ENCODE measurements at places on chromosomes 12 and 14.

DNA sequence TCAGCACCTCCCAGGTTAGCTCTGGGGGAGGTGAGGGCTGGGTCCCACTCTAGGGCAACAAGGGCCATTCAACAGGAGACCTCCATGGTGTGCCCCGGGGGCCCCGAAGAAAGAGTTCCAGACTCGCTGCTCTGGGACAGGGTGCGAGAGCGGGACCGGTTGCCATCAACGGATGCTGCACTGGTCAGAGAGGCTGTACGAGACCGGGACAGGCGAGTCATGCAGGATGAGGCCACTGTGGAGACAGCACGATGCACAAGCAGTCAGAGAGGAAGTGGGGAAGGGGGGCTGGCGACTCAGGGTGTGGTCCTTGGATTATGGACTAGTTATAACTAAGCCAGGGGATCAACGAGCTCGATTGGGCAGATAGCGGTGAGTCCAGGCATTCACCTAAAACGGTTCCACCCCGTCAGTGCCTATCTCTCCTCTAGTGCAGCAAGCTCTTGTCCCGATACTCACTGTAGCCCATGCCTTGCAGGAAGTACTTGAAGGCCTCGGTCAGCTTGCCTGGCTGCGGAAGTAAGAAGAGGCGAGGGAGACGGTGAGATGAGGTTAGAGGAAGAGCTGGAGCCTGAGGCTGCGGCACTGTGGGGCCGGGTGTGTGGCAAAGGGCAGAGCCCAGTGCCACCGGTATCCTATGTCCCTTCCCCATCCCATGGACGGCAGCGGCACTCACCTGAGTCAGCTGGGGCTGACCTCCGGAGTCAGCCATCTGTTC is 7.2 kb downstream of the NDRG2 start:
- DNase-seq: no peak

GRCh38 chr14:88454886-88455285 is 69.4 kb downstream of the SPATA7 start:
- DNase-seq: no peak

- no peak for DNase-seq
Observed at GRCh38 chr12:49345051-49345824, 1.4 kb upstream of the DNAJC22 start.

DNA sequence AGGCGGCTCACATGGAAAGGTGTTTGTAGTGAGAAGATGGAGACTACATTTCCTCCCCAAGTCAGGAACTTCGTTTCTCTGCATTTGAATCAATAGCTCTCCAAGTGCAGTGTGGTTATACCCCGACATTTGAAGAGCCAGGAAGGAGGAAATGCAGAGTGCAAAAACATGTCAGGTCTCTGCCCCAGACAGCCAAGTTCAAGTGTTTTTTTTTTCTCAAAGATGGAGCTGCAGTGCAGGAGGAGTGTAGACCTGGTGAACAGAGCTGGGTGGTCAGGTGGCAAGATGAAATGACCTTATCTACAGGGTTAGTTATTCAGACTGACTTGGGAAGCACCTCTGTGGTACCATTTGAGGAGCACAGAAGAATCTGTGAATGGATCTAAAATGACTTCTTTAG is 21.3 kb downstream of the MLXIP start:
- no peak for DNase-seq

- no peak for DNase-seq
Observed at GRCh38 chr12:104280717-104281458, 22.7 kb upstream of the EID3 start.

DNA sequence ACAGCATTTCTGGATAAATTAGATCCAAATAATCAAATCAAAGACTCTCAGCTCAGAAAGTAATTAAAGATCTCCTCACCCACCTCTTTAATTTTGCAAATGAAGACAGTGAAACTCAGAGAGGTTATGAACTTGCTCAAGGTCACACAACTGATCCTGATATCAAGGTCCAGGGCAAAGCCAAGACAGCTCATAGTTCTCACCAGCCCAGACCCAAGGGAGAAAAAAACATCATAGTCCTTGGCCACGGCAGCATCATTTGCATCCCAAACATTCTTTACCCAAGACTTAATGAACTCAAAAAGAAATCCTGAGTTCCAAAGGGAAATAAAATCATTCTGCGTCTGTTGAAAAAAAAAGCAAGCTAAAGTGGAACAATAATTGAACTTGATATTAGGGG is 112.1 kb downstream of the DAD1 start:
- DNase-seq: no peak

- no peak for DNase-seq
Observed at GRCh38 chr14:69298131-69299071, 38.4 kb downstream of the GALNT16 start.

DNA sequence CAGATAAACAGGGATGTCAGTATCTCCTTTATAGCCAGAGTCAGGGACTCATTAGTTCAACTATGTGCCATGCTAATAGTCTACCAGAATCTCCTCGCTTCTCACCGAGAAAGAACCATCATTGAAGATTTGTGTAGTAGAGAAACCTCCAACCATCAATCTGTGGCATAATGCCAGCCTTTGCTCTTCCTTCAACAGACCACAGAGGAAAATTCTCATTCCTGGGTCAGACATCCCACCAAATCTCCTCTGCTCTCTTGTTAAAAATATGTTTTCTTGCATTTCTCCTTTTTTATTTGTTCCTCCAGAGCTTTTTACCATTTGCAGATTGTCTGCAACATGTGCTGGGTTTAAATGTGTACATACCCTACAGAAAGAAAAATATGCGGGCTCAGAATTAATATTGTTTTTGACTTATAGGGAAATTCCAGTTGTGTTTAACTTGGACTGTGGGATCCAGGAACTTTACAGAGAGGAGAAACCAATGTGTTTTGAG is 64.9 kb downstream of the LLPH start:
- no peak for DNase-seq

GRCh38 chr14:69726761-69727511 is 40.0 kb upstream of the SRSF5 start:
- no peak for DNase-seq

DNA sequence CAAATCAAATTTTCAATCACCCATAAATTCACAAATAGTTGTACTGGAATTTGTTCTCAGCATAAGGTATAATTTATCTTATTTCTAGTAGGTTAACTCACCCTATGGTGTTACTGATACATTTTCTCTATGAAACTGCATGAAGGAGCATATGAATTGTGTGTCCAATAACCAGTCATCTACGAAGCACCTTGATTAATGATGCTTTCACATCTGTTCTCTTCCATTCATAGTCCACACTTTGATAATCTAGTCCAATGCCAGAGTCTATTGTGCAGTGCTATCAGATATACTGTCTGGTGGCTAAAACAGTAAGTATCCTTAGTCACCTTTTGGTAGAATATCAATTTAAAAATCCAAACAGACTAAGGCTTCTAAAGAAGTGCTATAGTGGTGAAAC is 876.0 kb downstream of the RPS29 start:
- DNase-seq: no peak

GRCh38 chr14:92759679-92760523 is 11.5 kb upstream of the LGMN start:
- no peak for DNase-seq

DNA sequence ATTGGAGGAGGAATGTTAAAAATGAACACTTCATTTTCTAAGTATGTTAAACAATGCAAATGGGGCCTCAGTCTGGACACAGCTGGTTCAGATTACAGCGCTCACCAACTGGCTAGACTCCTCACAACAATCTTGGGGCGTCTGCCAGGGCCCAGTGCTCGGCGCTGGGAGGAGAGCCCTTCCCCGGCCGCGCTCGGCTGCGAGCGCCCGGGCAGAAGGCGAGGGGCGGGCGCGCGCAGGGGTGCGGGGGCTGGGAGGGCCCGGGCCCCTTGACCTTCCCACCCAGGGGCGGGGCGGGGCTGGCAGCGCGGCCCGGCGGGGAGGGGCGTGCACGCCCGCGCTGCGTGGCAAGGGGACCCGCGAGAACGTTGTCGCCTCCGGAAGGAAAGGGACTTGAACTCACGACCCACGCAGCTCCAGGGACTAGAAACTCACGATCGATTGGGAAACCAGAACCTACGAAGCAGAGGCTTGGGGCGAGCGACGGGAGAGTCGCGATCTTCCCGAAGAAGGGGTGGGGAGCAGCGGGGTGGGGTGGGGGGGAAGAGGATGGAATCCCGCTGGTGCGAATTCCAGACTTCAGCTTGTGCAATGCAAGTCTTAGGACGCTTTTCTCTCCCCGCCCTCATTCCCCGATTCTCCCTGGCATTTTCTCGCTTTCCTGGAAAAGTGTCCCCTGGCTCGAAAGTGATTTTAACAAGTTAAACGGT is at the start of gene FBLN5:
TSS of gene FBLN5 (minus strand) at position 220 of the 710 bp plus-strand sequence. CDS start 465 bp downstream, outside the sequence.
- peak; percentile 18 for DNase-seq

DNA sequence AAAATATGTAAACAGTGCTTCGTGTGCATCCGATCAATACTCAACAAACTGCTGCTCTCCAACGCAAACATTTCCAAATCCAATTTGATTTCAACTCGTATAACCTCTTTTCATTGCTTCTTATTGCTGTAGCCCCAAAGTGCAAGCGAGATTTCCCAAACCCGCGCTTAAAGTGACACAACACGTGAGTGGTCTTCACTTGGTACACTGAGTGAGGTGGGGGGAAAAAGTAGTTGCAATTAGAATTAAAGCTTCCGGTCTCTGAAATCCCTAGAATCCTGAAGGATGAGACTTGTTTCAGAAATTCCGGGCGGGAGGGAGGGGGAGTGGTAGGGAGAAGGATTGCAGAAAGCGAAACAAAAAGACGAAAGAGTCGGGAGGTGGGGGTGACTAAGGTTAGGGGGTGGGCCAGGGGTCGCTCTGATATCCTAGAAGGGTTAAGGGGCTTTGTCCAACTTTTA is 387.5 kb downstream of the BCAT1 start:
- DNase-seq: no peak

- DNase-seq: no peak
Observed at GRCh38 chr12:120813588-120814153, 88.0 kb downstream of the ACADS start.

DNA sequence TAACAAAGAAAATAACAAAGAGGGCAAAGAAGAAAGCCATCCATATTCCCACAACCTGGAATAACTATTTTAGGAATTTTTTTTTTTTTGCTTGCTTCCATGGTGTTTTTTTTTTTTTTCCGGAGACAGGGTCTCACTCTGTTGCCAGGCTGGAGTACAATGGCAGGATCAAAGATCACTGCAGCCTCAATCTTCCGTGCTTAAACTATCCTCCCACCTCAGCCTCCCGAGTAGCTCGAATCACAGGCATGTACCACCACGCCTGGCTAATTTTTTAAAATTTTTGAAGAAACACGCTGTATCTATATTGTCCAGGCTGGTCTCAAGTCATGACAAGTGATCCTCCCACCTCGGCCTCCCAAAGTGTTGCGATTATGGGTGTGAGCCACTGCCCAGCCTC is 20.2 kb upstream of the ARID4A start:
- no peak for DNase-seq

GRCh38 chr14:71647086-71647784 is 285.0 kb upstream of the RGS6 start:
- no peak for DNase-seq

- no peak for DNase-seq
Observed at GRCh38 chr14:96164861-96165490, 39.7 kb upstream of the BDKRB2 start.

- DNase-seq: no peak
Observed at GRCh38 chr12:102509123-102509626, 28.8 kb upstream of the IGF1 start.

DNA sequence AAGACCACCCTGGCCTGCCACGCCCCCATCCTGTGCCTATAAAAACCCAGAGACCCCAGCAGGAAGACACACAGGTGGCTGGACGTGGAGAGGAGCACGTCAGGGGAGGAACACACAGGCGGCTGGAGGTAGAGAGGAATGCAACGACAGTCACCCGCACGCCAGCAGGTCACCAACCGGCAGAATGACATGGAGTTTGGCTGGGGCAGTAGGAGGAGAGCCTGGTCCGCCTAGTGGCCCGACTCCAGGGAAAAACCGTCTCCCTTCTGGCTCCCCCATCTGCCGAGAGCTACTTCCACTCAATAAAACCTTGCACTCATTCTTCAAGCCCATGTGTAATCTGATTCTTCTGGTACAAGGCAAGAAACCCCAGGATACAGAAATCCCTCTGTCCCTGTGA is 62.7 kb upstream of the KCNH3 start:
- DNase-seq: no peak

GRCh38 chr12:104570174-104570907 is 113.6 kb downstream of the CHST11 start:
- no peak for DNase-seq

- no peak for DNase-seq
Observed at GRCh38 chr12:52200781-52201450, 9.1 kb upstream of the KRT80 start.

- no peak for DNase-seq
Observed at GRCh38 chr14:104864267-104865080, 594 bp upstream of the CEP170B start.

GRCh38 chr14:51006781-51007211 is 62.5 kb upstream of the PYGL start:
- peak; percentile 69 for DNase-seq

DNA sequence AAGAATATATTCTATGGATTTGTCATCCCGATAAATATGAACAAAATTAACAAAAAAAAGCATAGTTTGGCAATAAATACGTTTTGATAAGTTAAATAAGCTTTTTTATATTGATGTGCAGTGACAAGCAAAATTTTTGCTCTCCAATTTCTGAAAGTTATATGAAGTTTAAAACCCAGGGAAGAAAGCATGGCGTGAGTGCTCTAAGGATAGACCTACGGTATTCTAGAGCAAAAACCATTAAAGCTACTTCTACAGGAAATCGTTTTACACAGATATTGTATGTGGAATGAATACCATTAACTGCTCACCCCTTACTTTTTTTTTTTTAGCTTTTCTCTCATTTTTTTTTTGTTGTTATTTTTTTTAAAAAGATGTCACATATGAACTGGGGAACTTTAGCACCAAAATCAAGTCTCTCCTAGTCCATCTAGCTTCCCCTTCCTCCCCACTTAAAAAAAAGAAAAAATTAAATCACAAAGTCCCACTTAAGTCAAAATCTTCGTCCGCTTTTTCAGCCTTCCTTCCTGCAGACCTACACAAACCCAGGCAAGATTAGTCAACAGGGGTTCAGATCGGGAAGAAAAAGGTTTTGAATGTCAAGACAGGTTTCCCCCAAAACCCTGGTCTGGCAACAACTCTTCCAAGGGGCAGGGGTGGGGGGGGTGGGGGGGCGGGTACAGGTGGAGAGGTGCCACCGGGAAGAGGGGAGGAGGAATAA is 4.4 kb downstream of the ZFP36L1 start:
- DNase-seq: no peak

GRCh38 chr12:132380641-132381040 is 51.3 kb upstream of the GALNT9 start:
- DNase-seq: no peak

DNA sequence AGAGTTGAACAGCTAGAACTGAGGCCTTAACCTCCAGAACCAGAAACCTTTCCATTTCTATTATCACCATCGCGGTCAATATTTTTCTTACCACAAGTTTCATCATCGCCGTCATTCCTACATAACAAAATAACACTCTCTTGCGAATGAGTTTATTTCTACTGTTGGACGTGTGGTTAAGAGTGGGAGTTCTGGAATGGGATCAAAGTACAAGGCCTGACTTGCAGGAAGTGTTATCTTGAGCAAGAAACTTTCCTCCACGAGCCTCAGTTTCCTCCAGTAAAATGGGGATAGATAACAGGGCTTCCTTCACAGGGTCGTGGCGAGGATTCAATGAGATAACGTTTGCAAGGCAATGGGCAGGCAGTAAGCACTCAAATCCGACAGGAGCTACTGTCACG is 652 bp downstream of the SART3 start:
- no peak for DNase-seq

GRCh38 chr14:103091041-103091882 is 3.3 kb upstream of the EXOC3L4 start:
- DNase-seq: no peak

- DNase-seq: no peak
Observed at GRCh38 chr12:85440271-85440670, 160.3 kb downstream of the ALX1 start.

GRCh38 chr12:125871811-125872594 is 806.8 kb downstream of the AACS start:
- DNase-seq: no peak
